ENCODE measurements at places on chromosomes 16 and 17.

- DNase-seq = no peak
Measured at GRCh38 chr17:82177276-82177675, 35.4 kb downstream of the CCDC57 start.

DNA sequence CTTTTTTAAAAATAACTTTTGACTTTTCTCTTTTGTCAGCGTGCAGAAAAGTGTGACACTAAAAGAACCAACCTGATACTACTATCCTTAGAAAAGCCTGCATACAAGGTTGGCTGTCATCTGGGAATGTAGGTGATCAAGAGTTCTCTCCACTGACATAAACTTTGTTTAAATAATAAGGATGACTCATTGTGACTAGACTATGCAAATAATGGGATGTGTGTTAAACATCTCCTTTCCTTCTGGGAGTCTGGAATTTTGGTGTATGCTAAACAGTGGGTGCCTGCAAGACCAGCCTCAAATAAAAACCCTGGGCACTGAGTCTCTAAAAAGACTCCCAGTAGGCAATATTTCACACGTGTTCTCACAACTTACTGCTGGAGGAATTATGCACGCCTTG, 373.4 kb downstream of the CNTNAP4 start:
- no peak for DNase-seq

- no peak for DNase-seq
Measured at GRCh38 chr16:57377080-57377841, 5.0 kb downstream of the CX3CL1 start.

DNA sequence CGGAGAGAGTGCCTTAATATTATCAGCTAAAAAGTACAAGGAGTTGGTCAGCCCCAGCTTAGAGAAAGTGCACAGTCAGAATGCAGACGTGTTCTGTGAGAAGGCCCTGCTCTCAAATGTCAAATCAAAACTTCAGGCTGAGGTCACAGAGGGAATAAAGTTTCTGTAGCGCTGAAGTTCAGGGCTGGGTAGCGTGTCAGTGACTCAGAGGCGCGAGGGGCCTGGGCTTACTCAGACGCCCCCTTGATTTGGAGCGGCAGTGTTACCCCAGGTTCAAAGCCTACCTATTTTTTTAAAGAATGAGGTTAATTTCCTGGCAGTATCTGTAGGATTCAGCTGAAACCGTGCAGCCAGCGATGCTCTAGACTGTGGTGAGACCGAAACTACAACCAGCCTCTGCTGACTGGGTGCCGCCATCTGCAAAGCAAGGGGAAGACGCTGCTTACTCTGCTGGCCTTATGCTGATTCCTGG, 4.8 kb downstream of the CIAO3 start:
- no peak for DNase-seq

DNA sequence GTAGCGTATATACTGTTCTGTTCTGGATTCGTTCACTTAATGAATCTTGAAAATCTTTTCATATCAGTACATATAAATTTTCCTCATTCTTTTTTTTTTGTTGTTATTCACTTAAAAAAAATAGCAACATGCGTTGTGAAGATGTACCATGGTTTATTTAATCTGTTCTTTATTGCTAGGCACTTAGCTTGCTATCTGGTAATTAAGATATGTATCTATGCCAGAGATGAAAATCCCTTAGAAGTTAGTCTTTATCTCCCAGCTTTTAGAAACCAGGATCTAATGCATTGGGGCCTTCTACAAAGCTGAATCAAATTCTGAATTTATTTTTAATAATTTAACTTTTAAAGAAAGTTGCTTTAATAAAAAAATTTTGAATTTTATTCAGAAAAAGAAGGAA, 13.0 kb upstream of the DNAJA2 start:
- DNase-seq = no peak

GRCh38 chr16:87160701-87161337, 156.4 kb downstream of the C16orf95 start:
- no peak for DNase-seq

GRCh38 chr16:60432472-60432871, 1603.8 kb downstream of the CDH8 start:
- no peak for DNase-seq

GRCh38 chr17:73718912-73719311, 74.7 kb upstream of the SDK2 start:
- DNase-seq = no peak

- no peak for DNase-seq
Measured at GRCh38 chr16:67919622-67920221, 11.9 kb downstream of the CTRL start.

DNA sequence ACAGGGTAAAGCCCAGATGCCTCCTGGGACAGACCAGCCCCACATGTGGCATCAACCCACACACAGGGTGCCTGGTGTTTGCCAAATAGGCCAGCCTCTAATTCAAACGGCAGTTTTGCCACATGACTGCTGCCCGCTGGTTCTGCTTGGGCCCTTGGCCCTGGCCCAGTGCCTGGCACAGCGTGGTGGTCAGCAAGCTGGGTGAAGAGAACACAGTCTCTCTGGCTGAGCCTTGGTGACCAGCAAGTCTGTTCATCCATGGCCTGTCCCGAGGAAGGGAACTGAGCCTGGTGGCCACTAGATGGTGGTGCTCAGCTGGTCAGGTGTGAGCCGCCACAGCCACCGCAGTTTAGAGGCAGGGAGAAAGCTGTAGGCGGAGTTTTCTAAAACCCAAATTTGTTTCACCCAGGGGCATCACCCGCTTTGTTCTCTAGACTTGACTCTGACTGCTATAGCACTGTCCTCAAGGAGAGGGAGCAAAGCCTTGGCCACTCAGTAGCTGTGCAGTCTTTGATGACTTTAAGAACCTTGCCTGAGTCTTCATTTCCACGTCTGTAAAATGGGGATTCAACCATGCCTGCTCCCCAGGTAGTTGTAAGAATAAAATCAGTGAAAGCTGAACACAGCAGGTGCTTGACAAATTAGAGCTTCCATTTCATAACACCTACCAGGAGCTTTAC, 4.7 kb upstream of the GFAP start:
- DNase-seq = peak; percentile 25

GRCh38 chr16:81711657-81712319, 67.3 kb upstream of the PLCG2 start:
- no peak for DNase-seq

DNA sequence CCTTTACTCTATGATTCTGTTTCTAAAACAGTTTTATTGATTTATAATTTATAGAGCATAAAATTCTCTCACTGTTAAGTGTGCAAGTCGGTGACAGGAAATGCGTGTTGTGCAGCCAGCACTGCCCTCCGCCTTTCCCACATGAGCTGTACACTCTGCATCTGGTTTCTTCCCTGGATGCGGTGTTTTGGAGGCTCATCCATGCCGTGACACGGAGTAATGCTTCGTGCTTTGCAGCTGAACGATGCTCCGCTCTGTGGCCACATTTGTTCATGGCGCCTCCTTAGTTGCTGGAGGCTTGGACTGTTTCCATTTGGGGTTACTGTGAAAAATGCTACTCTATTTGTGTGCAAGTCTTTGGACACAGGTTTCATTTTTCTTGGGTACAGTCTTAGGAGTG, 7.2 kb upstream of the IGFALS start:
- no peak for DNase-seq

All from T-helper 9 cell (primary cell).